ENCODE measurements at places on chromosomes 3 and 15. TPM values are rescaled to one million over a fixed set of nuclear protein-coding genes. Genes with fewer than 3 reads are reported as not detected.

Gene KCNMB2
- 1.7 TPM for total RNA-seq

Gene PRSS50
- 0.46 TPM for total RNA-seq

Gene THUMPD3
- 35.0 TPM for total RNA-seq

Gene STRIT1
- total RNA-seq: not detected

Gene TNFAIP8L3
- 4.4 TPM for total RNA-seq

Gene NAALADL2
- total RNA-seq: 8.5 TPM

Gene ACTRT3
- total RNA-seq: 3.2 TPM

Gene CPLX3
- total RNA-seq: not detected

Gene XIRP1
- 0.67 TPM for total RNA-seq

Gene SIDT1
- 16.3 TPM for total RNA-seq

Gene CLSTN2
- total RNA-seq: 2.4 TPM

Gene TUBGCP5
- 16.0 TPM for total RNA-seq

Gene TNNC1
- 31.3 TPM for total RNA-seq

Gene TOPBP1
- total RNA-seq: 16.6 TPM

Gene INSYN1
- total RNA-seq: 5.6 TPM

Gene ZNF620
- total RNA-seq: 10.7 TPM

Gene SPESP1
- 0.94 TPM for total RNA-seq

Gene COL6A5
- 7.4 TPM for total RNA-seq

Gene KNL1
- 0.95 TPM for total RNA-seq

Gene CHRM5
- not detected for total RNA-seq

Gene CP
- total RNA-seq: 143 TPM

Gene TICRR
- total RNA-seq: 0.52 TPM

Gene MFAP1
- 16.1 TPM for total RNA-seq

Gene LYZL4
- total RNA-seq: not detected

Gene TF
- 30.2 TPM for total RNA-seq

Gene CYP19A1
- 3.5 TPM for total RNA-seq

Gene PAQR5
- total RNA-seq: 22.6 TPM

Gene CCDC80
- total RNA-seq: 63.3 TPM

Gene SEMA6D
- 64.5 TPM for total RNA-seq

Gene TMEM42
- total RNA-seq: 14.3 TPM

Gene CACNA2D3
- 1.1 TPM for total RNA-seq

Gene RBPMS2
- 3.9 TPM for total RNA-seq
